ENCODE measurements at places on chromosomes 1 and 21. TPM values are rescaled to one million over a fixed set of nuclear protein-coding genes. Genes with fewer than 3 reads are reported as not detected.
A peak's percentile ranks its signal among the peaks of the same experiment; 100 is the strongest.

- DNase-seq = no peak
Observed at GRCh38 chr1:113073479-113073950, 517 bp downstream of the LRIG2 start.

- no peak for DNase-seq
Observed at GRCh38 chr1:160428053-160428452, 27.7 kb downstream of the VANGL2 start.

GRCh38 chr21:37292041-37292440, 24.9 kb upstream of the VPS26C start:
- no peak for DNase-seq

GRCh38 chr1:156559797-156560385, 12.5 kb downstream of the IQGAP3 start:
- DNase-seq = no peak

DNA sequence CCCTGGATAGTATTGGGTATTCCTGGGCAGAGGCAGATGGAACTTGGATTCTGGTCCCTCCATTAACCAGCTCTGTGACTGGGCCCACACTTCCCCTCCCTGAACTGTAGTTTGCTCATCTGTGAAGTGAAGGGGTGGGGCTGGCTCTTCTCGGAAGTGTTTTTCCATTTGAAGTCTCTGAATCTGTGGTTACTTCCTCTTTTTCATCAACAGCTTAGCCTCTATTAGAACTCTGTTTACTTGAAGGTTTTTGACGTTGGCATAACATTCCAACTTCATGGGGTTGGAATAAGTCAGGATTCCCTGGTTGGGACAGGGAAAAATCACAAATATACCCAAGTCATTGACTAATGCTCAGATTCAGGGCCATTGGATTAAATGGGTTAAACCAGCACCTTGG, 3.6 kb downstream of the KIAA0040 start:
- DNase-seq = no peak

GRCh38 chr1:68322837-68323687, 90.7 kb upstream of the WLS start:
- peak; percentile 75 for DNase-seq

DNA sequence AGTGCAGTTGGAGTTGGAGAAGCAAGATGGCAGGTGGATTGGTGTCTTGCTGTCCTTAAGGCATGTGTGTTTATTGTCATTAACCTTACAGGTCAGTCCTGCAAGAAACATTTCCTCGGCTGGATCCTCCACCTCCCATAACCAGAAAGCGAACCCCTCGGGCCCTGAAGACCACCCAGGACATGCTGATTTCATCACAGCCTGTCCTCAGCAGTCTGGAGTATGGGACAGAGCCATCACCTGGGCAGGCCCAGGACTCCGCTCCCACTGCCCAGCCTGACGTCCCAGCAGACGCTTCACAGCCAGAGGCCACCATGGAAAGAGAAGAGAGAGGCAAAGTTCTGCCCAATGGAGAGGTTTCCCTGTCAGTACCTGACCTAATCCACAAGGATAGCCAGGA, 1.6 kb downstream of the C1orf226 start:
- no peak for DNase-seq

DNA sequence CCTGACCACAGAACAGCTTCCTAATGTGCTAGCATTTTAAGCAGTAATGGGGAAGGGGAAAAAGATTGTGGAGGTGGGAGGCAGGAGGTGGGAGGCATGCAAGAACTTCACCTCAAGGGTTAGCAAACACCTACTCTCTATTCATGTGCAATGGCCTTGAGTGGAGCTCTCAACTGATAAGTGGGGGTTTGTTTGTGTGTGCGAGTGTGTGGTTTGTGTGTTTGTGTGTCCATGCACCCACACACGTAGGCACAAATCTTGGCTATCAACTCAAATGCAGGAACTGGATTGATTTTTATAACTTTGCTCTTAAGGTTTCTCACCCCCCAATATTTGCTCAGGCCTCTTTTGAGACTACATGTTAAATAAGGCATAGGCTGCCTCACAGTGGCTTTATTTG, 78.6 kb downstream of the SYT6 start:
- DNase-seq = no peak

DNA sequence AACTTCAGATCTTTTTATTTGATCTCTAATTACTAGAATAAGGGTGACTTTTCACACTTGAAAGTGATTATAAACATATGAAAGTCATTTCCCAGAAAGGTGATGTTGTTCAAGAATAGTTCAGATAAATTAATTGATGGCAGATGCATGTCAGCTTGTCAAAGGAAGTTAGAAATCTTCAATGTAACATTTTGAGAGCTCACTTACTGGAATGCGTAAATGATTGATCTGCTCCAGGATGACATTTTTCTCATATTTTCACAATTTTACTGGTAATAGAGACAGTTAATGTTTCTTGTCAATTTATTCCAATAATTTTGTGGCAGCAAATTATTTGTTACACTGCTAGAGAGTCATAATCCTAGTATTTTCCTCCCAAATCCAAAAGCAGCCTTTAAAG, 424.2 kb downstream of the PLA2G4A start:
- DNase-seq = no peak

DNA sequence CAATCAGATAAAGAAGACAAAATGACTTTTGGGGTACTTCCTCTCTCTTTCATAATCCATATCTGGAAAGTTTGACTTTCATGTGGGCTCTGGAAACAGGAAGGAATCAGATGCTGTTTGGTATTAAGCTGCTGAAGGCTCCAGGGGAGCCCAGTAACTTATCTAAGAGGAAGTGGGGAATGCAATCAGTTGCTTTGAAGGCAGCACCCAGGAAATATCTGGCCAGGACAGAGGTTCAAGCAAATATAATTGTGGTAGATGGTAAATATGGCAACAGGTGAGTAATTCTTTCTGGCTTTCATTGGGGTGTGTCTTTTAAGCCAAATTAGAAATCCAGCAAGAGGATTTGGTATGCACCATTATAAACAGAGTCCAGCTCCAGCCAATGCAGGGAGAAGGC, 44.4 kb downstream of the COLGALT2 start:
- no peak for DNase-seq

DNA sequence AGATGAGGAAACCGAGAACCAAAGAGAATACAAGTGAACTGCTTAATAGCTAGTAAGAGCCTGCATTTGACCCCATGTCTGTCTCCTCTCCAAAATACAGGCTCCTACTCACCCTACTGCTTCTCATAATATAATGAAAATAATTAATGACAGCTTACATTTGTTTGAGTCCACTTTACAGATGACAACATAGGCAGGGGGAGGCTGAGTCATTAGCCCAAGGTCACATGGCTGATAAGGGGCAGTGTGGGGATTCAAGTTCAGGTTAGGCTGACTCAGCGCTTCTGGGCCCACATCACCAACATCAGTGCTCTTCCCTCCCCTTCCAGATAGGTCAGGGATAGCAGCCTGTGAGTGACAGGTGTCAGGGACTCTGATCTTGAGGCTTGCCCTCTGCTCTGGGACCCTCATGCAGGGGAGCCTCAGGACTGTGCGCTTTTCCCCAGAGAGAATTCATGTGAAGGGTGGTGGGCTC, 16.2 kb downstream of the AZIN2 start:
- DNase-seq = peak; percentile 60

DNA sequence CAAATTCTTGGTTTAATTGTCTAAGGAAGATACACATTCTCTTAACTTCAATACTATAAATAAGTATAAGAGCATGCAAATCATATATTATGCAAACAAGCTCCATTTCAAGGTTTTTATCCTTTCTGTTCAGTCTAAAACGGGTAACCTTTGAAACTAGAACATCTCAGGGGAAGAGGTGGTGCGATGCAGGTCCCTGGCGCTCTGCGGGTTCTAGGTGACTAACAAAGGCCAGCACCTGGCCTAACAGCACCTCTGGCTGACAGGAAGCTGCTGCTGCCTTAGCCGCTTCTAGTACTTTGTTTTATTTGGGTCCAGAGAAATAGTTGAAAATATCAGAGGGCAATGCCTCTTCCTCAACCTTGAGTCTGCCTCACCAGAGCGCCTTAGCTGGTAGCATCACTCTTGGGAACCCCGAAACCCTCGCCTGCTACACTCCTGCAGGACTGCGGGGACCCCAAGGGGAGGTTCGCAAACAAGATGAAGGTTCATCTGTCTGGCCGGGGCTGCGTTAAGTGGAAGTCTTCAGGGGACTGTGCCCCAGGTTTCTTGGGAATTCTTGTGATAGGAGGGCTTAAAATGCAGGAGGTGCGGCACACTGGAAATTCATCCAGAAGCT, 45.5 kb downstream of the PRDM15 start:
- no peak for DNase-seq

GRCh38 chr1:205670611-205671430, 9.5 kb downstream of the SLC45A3 start:
- no peak for DNase-seq

The NBPF19 gene
- 13.9 TPM for total RNA-seq

The CA6 gene
- not detected for total RNA-seq

The SUCO gene
- 44.2 TPM for total RNA-seq

The STIL gene
- 3.9 TPM for total RNA-seq

The RGS16 gene
- 2.3 TPM for total RNA-seq

The MMP23B gene
- total RNA-seq = 35.2 TPM

The GJA9 gene
- 0.09 TPM for total RNA-seq

The ITGB2 gene
- 0.09 TPM for total RNA-seq

The ALX3 gene
- not detected for total RNA-seq

The DHX9 gene
- 153 TPM for total RNA-seq

The HSPG2 gene
- 164 TPM for total RNA-seq
